Colonic mucosa (tissue), 4 donors: ENCODE measurements at places on chromosomes 3 and 15. TPM values are rescaled to one million over a fixed set of nuclear protein-coding genes. Genes with fewer than 3 reads are reported as not detected.

DNA sequence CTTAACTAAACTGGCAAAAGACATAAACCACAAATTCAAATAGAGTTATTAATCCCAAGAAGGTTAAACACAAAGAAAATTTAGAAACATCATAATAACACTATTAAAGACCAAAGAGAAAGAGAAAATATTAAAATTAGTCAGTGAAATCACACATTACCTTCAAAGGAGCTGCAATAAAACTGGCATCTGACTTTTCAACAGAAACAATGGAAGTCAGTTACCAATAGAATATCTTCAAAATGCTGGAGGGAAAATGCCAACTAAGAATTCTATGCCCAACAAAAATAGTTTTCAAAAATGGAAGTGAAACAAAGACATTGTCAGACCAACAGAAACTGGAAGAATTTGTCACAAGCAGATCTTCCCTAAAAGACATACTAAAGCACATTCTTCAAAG is 68.7 kb upstream of the RNF7 start:
- DNase-seq: no peak

- no peak for DNase-seq
These were observed 5.0 kb downstream of the MYO5A start for GRCh38 chr15:52523647-52524046.

CCDC12 gene
- 55.7 TPM for total RNA-seq

GRCh38 chr15:92930776-92931175 is 30.7 kb downstream of the CHD2 start:
- DNase-seq: no peak

- no peak for DNase-seq
These were observed 50.2 kb downstream of the HERC2 start for GRCh38 chr15:28271697-28272260.

XCR1 gene
- total RNA-seq: 0.05 TPM

- no peak for DNase-seq
These were observed 16.3 kb upstream of the ERC2 start for GRCh38 chr3:56484525-56485032.

- DNase-seq: no peak
These were observed 117.5 kb downstream of the CMSS1 start for GRCh38 chr3:99934975-99935797.

DUOX1 gene
- total RNA-seq: 0.96 TPM

DNA sequence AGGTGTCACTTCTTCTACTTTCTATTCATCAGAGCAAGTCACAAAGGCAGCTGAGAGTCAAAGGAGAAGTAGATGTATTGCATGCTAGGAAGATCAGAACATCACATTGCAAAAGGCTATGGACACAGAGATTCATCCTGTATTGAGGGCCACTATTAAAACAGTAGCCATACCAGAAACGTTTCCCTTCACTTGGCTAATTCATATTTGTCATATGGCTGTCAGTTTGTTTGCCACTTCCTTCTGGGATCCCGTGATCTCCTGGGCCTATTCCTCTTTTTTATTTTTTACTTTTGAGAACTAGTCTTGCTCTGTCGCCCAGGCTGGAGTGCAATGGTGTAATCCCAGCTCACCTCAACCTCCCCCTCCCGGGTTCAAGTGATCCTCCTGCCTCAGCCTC is 184.0 kb upstream of the SATB1 start:
- DNase-seq: no peak

GRCh38 chr15:59598461-59598860 is 13.1 kb upstream of the GCNT3 start:
- DNase-seq: no peak

RCCD1 gene
- total RNA-seq: 14.8 TPM

DNA sequence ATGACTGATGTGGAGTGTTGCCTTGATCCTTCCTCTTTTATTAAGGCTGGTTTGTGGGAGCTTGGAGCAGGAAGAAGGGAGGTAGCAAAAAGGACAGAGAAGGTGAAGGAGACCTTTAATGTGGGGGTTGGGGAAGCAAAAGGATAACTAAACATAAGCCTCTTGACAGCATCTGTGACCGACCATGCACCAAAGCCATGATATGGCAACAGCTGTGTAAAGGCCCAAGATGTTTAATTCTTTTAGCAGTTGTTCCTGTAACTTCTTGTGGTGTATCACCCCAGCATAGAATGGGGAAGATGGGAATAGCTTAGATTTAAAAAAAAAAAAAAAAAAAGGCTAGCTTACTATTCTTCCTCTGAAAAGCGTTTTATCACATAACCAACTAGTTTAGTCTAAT is 194.7 kb downstream of the KLHL25 start:
- no peak for DNase-seq

GRCh38 chr3:153095441-153095840 is 66.6 kb upstream of the RAP2B start:
- peak; percentile 32 for DNase-seq

GRCh38 chr15:29226436-29227208 is 43.0 kb downstream of the NSMCE3 start:
- no peak for DNase-seq

DNA sequence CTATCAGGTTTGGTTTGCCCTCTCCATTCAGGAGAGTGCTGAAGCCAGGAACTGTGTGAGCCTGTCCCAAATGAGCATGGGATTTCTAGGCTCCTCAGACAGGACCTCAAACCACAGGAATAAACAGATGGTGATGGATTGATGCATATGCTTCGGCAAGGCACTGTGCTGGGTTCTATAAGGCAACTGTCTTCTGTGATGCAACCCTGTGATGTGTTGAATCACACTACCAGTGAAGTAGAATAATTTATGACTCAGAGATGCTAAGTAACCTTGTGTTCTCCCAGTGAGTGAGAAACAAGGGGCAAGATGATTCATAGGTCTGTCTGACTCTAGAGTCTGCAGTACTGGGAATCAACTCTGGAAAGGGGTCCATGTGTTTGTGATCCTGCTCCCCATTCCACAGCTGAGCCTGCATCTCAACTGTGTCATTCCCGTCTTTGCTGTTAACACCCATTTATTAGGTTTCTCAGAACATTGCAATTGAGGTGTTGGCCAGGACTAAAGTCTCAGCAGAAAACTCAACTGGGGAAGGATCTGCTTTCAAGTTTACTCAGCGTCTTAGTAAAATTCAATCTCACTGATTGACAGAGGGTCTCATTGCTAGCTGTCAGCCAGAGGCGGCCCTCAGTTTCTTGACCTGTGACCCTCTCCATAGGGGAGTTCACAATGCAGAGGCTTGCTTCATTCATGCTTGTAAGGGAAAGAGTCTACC is 510.1 kb upstream of the CFAP20DC start:
- no peak for DNase-seq

- no peak for DNase-seq
These were observed 576.2 kb downstream of the TUSC7 start for GRCh38 chr3:117285737-117286136.

DNA sequence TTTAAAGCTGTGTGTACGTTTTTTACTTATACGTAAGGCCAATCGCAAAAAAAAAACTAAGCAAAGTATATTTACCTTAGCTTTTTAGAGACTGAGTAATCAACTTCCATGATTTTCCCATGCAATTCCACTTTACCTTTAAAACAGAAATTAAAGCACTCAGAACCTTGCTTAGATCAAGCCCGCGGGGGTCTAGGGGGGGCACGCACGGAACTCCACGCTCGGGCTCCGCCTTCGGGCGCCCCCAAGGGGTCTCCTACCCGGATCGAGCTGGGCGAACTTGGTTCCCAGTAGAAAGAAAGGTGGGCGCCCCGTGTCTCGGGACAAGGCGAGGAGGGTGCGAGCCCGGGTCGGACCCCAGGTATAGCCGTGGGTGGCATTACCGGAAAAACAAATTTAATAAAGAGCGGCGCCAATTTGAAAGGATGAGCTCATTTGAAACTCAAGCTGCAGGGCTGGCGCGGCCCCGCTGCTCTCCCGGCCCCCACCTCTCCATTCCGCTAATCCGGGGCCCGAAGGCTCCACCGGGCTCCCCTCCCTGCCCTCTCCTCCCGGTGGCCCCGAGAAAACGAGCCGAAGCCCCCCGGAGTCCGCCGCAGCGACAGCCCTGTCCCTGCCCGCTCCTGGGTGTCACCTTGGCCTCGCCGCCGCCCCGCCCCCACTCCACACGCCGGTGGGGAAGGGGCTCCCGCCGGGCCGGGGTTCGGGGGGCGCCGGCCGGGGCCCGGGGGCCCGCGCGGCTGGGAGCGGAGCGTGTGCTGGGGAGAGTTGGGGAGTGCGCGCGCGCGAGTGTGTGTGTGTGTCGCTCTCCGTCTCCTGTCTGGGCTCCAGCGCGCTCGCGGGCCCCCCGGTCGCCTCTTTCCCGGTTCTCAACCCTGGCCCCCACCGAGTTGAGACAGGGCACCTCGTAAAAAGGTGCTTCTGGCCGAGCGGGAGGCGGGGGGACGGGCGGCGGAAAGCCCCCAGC is 1.5 kb downstream of the IGF2BP2 start:
- DNase-seq: peak; percentile 57

DNA sequence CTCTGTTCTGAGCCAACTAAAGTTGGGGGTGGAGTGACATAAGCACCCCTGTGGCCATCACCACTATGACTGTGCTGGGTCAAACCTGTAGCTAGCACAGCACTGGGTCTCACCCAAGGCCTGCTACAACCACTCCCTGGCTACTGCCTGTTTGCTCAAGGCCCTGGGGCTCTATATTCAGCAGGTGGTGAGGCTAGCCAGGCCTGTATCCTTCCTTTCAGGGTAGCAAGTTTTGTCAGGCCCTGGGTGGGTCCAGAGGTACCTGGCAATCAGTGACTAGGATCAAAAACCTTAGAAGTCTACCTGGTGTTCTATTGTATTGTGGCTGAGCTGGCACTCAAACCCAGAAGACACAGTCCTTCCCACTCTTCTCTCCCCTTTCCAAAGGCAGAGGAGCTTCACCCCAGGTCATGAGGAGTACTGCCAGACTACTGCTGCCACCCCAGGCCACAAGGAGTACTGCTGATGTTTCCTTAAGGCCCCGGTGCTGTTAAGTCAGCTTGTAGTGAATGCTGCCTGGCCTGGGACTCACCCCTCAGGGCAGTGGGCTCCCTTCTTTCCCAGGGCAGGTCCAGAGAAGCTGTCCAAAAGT is 170.8 kb downstream of the IGSF11 start:
- no peak for DNase-seq

DNA sequence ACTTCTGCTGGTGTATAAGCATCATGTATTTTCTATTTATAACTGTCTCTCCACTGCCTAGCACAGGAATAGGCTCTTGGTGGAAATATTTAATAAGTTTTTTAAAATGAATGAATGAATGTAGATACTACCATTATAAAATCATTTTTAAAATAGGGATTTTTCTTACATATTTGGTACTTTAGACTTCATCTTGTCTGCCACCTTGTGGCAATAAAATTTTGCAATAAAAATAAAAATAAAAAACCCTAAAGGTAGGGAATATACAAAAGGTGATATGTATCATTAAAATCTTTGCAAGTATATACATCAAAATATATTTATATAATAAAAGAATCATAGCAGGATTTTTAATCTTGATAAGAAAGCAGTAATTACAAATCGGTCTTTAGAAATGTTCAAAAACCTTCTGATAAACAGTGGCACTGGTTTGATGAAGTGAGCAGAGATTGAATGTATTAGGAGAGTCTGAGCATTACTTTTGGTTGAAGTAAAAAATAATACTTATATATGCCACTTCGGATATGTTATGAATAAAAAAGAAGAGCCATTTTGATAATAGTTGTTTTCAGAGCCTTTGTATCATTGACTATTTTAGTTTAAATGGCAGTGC is 95.2 kb downstream of the SPATA16 start:
- no peak for DNase-seq

EAF2 gene
- 4.5 TPM for total RNA-seq

GRCh38 chr3:89116476-89116875 is 9.1 kb downstream of the EPHA3 start:
- DNase-seq: no peak

- no peak for DNase-seq
These were observed 231.2 kb downstream of the ATP8B4 start for GRCh38 chr15:49887659-49888322.

CPNE9 gene
- not detected for total RNA-seq

DNA sequence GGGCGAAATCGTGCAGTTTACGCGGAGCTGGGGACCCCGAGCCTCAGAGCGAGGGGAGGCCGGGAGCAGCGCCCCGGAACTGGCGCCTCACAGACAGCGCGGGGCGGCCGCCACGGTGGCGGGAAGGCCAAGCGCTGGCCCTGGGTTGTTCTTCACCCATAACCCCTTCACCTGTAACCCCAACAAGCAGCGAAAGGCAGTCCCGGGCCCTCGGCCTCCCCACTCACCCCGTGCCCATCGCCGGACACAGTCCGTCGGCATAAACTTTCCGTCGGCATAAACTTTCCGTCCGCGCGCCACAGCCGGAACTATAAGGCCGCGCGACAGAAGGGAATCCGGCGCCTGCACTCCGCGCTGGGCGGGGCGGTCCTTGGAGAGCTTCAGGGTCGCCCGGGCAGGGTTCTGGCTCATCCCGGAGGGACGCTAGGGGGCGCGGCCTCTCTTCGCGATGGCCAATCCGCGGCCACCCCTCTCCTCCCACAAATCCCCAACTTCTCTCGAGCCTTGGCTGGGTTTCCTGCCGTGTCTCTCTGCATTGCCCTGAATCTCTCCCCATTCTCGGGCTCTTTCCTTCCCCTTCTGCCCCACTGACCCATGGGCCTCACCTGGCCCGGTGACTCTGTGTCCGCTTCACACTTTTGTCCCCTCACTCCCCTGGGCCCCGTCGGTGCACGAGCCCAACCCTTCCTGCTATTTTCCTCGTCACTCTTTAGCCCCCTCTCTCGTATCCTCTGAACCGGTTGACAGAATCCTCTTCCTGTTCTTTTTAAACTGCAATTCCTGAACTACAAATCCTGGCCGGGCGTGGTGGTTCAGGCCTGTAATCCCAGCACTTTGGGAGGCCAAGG is at the start of gene INTS14:
INTS14 (minus strand) TSS at position 261 of the 848 bp plus-strand sequence. CDS start 3,751 bp downstream, outside the sequence.
- peak; percentile 97 for DNase-seq

DNA sequence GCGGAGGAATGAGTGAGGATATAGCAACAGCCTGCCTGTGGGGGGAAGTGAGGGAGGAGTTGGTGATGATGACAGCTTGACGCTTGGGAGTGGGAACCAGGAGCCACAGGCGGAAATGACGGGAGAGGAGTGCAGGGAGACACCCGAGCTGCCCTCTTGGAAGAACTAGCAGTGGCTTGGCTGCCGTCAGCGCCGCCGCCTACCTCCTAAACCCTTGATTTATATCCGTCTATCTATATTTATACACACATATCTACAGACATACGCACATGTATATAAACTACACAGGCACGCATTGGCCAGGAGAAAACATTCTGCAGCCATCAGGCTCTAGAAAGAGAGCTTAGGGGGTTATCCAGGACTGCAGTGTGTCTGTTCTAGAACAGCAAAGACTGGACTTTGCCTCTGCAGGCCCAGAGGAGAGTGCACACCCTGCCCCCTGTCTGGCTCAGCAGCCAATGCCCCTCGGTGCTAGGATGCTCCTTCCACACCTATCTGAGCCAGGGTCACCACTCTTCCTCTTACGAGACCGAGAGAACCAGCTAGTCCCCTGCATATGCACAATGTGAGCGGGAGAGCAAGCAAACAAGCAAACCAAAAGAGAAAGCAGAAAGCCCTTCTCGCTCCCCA is 45.3 kb upstream of the MAGEF1 start:
- DNase-seq: peak; percentile 73
